ENCODE measurements at places on chromosomes 6 and 20.

DNA sequence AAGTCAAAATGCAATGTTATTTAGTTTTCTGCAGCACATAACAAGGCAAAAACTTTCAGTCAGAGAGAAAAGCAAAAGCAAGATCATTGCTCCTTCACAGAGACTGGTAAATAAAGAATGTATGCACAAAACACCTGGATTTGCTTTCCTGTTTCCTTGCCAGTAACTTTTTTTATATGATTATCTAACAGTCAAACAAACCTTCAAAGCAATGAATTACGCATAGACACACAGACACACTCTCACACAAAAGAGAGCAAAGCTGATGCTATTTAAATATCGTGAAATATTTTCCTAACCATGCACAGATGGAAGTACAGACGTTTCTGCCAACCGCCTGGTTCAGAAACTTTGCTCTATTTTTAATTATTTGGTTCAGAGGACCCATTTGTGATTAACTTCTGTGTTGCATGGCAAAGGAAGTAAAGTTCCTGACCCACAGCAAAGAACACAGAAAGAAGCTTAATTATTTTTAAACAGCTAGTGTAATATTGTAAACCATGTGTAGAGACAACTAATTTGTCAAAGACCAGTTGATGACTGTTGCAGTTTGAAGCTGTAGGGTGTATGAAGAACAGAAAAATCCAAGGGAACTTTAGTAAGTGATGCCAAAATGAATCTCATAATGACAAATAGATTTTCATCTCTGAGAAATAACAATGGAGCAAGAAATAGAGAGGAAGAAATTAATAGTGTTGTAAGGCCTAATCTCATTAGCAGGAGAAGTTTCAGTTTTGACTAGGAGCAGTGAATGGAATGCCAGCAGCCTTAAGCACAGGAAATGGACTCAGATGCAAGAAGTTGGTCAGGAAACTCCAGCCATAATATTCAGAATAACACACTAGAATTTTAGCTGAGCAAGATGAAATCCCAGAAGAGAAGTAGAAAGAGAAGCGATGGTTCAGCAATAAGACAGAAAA, 24.1 kb downstream of the ATXN1 start:
- DNase-seq: no peak

DNA sequence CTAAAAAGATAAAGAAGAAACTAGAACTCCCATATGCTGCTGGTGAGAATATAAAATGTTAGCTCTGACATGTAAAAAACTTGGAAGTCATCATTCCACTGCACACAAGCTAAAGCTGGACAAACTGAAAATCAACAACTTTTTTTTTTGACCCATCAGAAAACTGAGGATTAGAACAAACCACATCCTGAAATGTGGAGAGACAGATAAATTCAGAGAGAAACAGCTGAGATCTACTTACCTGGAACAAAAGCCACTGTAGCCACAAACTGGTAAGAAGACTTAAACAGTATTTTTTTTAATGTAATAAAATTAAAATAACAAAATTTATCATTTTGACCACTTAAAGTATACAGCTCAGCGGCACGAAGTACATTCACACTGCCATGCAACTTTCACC, 408.5 kb upstream of the RGS17 start:
- no peak for DNase-seq

GRCh38 chr6:125533710-125534397, 215.6 kb upstream of the HEY2 start:
- no peak for DNase-seq

DNA sequence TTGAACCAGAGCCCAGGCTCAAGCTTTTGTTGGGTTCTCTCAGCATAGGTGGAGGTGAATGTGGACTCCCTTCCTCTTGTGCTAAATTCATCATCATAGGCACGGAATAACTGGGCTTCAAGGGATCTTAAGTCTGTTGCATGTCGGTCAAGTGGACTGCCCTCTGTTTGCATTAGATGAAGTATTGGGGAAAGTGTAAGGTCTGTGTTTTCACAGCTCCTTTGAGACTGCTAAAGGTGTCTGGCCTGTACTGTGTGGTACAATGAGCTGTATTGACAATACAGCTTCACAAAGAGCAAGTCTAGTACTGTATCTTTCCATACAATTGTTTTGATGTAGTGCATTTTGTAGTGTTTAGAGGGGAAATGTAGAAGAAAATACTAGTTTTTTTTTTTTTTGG, 34.3 kb upstream of the TULP4 start:
- no peak for DNase-seq

DNA sequence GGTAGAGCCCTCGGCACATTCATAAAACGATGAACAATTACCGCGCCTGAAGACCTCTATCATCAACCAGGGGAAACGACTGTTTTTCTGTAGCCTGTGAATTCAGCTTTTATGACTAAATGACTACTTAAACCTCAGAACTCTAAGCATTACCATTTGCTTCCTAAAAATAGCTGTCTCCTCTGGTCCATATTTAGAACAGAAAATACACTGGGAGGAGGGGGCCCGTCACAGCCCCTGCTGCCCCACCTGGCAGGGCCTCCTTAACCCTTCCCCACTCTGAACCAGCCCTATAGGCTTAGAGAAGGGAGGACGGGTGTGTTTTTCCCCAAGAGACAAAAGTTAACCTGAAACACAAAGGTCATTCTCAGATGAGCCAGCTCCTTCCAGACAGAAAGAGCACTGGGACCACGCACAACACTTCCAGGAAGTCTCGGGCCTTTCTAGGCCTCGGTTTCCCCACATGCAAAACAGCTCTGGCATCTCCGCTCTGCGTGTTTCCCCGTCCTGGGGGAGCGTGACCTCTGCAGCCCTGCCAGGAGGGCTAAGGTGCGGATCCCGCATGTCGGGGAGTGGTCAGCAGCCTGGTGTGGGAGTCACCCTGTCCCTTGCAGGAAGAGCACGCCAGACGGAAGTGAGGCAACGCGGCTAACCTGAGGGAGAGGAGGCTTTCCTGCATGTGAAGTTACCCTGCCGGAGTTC, 193.9 kb downstream of the DLL1 start:
- no peak for DNase-seq

GRCh38 chr6:37742401-37742760, 44.7 kb upstream of the MDGA1 start:
- no peak for DNase-seq

DNA sequence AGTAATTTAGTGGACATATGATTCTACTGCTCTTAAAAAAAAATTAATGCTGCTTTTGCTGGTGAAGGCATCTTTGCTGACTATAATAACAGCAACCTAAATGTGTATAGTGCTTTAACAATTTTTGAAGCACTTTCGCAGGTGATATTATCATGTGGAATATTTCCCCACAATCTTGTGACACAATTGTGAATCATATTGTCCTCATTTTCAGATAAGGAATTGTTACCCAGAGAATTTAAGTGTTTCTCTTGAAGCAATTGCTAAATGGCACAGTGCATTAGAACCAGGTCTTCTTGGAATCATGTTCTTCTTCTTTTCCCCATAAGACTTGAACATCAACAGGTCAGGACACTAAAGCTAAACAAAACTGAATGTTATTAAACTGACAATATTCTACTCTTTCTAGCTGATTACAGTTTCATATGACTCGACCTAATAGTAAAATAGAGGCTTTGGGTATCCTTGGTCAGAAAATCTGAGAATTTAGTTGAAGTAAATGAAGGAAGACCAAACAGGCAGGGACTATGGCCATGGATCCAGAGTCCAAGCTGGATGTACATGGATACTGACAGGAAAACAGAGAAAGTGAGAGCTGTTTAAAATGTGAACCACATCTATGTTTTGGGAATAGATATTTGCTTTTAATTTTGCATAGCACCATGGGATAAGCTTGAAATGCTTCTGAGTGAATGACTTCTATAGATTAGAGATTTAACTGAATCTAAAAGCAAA, 121.8 kb upstream of the SLC35B3 start:
- no peak for DNase-seq

Measured in activated naive CD4-positive, alpha-beta T cell (primary cell).